ENCODE measurements at places on chromosomes 7 and 10. TPM values are rescaled to one million over a fixed set of nuclear protein-coding genes. Genes with fewer than 3 reads are reported as not detected.

The TUBAL3 gene
- total RNA-seq, result 0.49 TPM

DNA sequence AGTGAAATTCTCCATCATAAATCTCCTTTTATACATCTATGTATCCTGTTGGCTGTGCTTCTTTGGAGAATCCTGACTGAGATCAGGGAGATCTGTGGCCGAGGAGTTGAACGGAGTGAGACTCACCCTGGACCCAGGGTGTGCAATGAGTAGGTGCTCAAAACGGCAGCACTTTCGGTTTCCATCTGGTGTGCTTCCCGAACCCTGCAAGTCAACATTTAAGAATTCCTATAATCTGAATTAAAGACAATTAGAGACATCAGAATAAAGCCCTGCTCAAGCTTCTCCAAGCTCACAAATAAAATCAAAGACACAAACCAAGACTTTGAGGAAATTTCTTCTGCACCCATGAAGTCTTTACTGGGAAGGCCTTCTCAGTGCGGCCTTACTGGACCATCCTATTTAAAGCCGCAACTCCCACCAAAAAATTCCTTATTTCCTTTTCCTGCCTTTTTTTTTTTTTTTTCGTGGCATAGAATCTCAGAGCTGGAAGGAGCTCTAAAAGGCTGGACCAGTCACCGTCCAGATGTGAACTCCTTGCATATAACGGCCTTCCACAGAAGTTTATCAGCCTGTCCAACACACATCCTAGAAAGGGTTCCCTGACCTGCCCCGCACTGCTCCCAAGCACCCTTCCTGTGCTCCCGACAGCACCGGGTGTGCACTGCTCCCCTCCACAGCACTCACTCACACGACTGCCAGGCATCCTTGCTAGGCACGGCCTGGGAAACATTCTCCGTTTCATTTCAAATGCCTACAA lies 29.7 kb downstream of the GNA12 start:
- no peak for DNase-seq

The PRLHR gene
- 0.17 TPM for total RNA-seq

- no peak for DNase-seq
Observed at GRCh38 chr10:119407254-119407777, 135.2 kb downstream of the RGS10 start.

GRCh38 chr10:88232983-88233543 lies 350.1 kb downstream of the RNLS start:
- DNase-seq, result no peak

DNA sequence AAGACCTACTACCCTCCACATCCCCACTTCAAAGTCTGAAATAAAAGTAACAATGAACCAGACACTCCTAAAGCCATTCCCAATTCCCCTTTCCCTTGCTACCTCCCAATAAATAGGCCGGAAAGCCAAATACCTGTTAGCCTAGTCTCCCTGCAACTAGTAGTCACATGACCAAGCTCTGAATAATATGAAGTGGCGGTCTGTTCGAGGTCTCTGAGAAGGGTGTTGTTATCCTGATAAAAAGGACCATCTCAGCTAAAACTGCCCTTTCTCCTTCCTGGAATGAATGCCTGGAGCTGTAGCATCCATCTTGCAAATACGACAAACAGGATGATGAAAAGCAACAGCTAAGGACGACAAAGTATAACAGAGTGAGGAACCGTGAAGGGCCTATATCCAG lies 6.0 kb downstream of the KIF5B start:
- DNase-seq, result no peak

The ABCB1 gene
- 181 TPM for total RNA-seq

The ITPRID1 gene
- 0.43 TPM for total RNA-seq
